GM13976 (cell line): ENCODE measurements at places on chromosomes 12 and 14.

GRCh38 chr12:29644536-29645162 is 139.1 kb downstream of the TMTC1 start:
- no peak for DNase-seq

GRCh38 chr12:95623554-95624170 is 72.4 kb upstream of the USP44 start:
- DNase-seq: peak; percentile 62

GRCh38 chr12:103036581-103037214 is 79.2 kb downstream of the ASCL1 start:
- peak; percentile 22 for DNase-seq

- peak; percentile 87 for DNase-seq
Measured at GRCh38 chr14:22986508-22987054, 4.2 kb upstream of the AJUBA start.

DNA sequence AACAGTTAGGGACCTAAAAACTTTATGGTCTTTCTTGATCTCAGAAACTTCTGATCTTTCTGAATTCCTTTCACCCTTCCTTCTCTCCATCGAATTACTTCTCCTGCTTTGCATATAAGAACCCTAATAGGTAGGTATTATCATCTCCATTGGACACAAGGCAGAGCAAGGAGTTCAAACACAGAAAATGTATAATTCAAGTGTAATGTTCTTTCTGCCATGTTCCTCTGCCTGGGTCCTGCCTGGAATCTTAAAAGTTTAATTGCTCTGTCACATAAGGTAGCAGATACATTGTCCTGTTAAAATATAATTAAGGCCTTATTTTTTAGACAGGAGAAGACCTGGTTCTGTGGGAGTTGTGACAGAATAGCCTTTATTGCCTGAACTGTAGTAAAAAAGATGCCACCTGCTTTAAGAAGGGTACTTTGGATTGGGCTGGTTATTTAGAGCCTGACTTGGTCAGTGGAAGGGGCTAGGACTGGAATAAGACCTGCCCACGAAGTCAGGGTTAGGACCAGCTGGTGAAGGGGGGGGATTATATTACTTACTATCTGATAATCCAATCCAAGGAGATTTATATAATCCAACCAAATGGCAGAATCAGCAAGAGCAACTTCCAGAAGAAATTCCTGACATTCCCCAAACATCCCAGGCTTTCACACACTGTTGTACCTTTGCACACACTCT is 10.4 kb downstream of the G2E3 start:
- no peak for DNase-seq

GRCh38 chr12:79873201-79873600 is 61.7 kb downstream of the PPP1R12A start:
- no peak for DNase-seq

GRCh38 chr12:5258498-5258897 is 173.4 kb upstream of the NTF3 start:
- no peak for DNase-seq

DNA sequence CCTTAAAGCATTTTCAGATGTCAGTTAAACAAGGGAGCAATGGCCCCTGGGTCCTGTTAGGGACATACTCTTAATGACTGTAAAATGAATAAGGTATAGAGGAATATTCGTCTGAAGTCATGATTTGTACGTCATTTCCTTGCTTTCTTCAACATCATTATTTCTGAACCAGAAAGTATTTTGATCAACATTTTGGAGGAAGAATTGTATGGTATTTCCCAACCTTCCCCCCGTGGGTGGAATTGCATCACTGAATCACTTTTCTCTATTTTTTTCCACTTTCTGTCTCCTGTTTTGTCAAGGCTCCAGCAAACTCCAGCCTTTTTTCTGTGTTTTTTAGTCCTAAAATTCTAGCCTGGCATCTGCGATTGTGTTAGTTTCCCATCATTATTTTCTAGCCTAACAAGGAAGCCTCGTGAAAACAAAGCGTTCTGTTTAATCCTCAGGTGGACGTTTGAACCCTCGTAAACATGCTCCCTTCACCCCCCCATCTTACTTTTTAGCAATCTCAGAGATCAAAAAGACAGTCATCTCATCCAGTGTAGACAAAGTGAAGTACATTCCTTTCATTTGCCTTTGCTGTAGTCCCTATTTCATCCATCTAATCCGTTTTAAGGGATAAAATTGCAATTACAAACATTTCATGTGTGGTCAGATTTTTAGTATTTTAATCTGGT is 62.3 kb downstream of the ETV6 start:
- no peak for DNase-seq

GRCh38 chr12:18297902-18298301 is 36.6 kb downstream of the PIK3C2G start:
- no peak for DNase-seq

GRCh38 chr12:49827401-49828099 is 663 bp downstream of the NCKAP5L start:
- DNase-seq: peak; percentile 77

DNA sequence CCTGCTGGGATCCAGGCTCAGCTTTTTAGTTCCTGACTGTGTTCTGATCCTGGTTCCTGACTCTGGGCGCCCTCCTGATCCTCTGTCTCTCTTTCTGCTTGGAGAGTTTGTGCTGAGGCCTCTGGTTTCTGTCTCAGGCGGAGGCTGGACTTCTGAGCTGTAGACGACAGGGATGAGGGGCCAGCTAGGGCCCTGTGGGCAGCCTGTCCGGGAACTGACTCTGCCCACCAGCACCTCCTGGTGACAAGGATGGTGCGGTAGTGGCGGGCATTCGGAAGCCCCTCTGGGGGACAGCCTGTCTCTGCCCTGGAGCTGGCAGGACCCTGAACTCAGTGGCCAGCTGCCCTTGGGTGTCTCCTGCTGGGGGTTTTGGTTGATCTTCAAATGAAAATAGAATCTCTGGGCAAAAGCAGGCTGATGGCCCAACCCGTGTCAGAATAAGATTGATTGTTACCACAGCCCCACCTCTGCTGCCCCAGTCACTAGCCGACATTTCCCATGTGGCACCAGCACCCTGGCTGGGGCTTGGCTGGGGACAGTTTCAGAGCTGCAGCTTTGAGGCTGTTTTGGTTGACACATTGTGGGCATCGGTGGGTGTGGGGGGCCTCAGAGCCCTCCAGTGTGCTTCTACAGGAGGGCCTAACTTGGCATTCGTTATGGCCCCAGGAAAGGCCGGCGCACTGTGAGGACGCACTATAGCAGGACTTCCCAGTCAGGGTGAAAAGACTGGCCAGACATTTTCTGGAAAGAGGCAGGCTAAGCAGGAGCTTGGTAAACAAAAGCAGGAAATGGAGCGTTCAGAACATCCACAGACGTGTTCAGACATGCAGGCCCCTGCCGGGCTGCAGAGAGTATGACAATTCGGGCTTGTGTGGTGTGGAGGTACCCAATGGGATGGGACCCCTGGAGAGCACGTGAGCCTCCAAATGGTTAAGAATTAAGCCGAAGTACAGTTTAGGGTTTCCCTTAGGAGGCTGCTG is 16.2 kb downstream of the KRT80 start:
- DNase-seq: no peak

GRCh38 chr14:65228436-65228835 is 126.1 kb upstream of the MAX start:
- peak; percentile 78 for DNase-seq

DNA sequence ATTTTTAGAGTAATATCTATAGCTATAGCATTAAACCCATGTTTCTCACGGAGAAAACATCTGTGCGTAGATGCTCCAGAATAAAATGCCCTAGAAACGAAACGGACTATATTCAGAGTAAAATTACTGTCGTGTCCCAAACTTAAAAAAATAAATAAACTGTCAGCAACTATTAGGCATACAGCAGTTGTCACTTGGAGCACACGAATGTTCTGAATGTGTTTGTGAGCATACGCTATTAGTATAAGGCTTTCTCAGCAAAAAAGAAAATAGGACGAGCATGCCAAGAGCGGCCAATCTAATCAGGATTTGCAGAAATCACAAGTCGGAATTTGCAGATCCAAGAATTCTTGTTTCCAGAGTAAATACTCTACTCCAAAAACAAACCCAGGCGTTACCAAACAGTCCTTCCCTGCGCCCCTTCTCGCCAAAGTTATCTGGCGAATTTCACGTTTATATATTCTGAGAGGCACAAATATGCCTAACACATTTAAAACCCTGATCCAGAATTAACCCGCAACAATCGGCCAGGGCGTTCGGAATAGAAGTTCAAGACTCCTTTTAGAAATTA is 836 bp downstream of the PTPN21 start:
- DNase-seq: no peak

GRCh38 chr12:131061041-131061806 is 107.5 kb downstream of the ADGRD1 start:
- no peak for DNase-seq

GRCh38 chr14:71103662-71104484 is 196.6 kb downstream of the PCNX1 start:
- peak; percentile 63 for DNase-seq
